ENCODE measurements at places on chromosomes 6 and 20. TPM values are rescaled to one million over a fixed set of nuclear protein-coding genes. Genes with fewer than 3 reads are reported as not detected.

GRCh38 chr20:33693741-33694638 is 7.8 kb upstream of the E2F1 start:
- H3K27me3 ChIP-seq: no peaks in the 10 kb centered on the region
- H3K27ac ChIP-seq: no peak overlapping the region
- DNase-seq: no peak
- no peak overlapping the region for H3K4me3 ChIP-seq
- H3K36me3 ChIP-seq: no peaks in the 10 kb centered on the region

GRCh38 chr20:34389206-34389953 is 26.3 kb downstream of the ITCH start:
- H3K4me3 ChIP-seq: no peak overlapping the region
- H3K27ac ChIP-seq: no peak overlapping the region
- no peak for DNase-seq
- no peaks in the 10 kb centered on the region for H3K27me3 ChIP-seq

DNA sequence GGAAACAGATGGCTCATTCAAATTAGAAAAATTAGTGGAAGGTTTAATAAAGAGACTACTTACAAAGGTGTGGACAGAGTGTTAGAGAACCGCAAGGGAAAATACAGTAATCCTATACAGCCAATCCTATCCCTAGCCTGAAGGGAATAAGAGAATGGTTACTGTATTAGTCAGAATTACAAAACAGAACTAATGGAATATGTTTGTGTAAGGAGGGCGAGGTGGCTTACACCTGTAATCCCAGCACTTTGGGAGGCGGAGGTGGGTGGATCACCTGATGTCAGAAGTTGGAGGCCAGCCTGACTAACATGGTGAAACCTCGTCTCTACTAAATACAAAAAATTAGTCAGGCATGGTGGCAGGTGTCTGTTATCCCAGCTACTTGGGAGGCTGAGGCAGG is 16.3 kb upstream of the TRPC4AP start:
- H3K27ac ChIP-seq: no peak overlapping the region
- H3K4me1 ChIP-seq: no peaks in the 10 kb centered on the region
- H3K27me3 ChIP-seq: no peaks in the 10 kb centered on the region
- DNase-seq: no peak
- H3K4me3 ChIP-seq: no peak overlapping the region
- H3K36me3 ChIP-seq: no peaks in the 10 kb centered on the region

GRCh38 chr20:55488593-55488992 is 516.7 kb downstream of the CBLN4 start:
- no peak overlapping the region for H3K27ac ChIP-seq
- no peak overlapping the region for H3K4me3 ChIP-seq
- H3K27me3 ChIP-seq: no peaks in the 10 kb centered on the region
- H3K4me1 ChIP-seq: no peaks in the 10 kb centered on the region
- DNase-seq: no peak

TAAR1 gene
- not detected for total RNA-seq

MEI4 gene
- not detected for total RNA-seq

- H3K4me1 ChIP-seq: peaks cover 3% of the 10 kb centered on the region
- no peak overlapping the region for H3K27ac ChIP-seq
- H3K36me3 ChIP-seq: peaks cover 15% of the 10 kb centered on the region
- no peak for DNase-seq
Observed at GRCh38 chr20:6012179-6012578, 41.7 kb downstream of the LRRN4 start.

DNA sequence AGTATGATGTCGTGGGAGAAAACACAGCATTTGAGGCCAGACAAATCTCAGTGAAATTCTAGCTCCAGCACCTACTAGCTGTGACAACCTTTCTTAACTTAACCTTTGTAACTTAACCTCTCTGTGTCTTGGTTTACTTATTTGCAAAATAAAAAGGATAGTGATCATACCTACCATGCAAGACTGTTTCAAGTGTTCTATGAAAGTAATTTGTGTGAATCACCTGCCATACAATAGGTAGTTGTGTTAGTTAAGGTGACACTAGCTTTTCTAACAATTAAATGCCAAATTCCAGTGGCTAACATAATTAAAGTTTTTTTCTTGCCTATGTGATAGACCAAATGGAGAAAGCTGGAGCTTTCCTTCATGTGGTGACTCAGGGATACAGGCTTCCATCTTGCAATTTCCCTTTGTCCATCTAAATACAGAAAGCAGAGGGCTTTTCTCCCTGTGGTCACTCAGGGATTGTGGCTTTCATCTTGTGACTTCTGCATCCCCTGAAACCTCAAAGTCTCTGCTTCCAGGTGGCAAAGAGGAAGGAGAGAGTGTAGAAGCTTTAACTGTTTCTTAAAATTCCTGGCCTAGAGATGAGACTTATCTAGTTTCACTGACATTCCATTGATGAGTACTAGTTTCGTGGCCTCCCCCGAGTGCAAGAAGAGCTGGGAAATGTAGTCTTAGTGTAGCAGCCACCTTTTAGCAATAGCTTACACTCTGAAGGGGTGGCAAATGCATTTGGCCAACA is 311.4 kb downstream of the CLIC5 start:
- H3K4me1 ChIP-seq: no peaks in the 10 kb centered on the region
- H3K27ac ChIP-seq: no peak overlapping the region
- H3K36me3 ChIP-seq: no peaks in the 10 kb centered on the region
- no peak overlapping the region for H3K4me3 ChIP-seq
- no peaks in the 10 kb centered on the region for H3K27me3 ChIP-seq

- H3K4me3 ChIP-seq: no peak overlapping the region
- no peak overlapping the region for H3K27ac ChIP-seq
- no peaks in the 10 kb centered on the region for H3K4me1 ChIP-seq
Observed at GRCh38 chr6:148294059-148294458, 48.6 kb upstream of the SASH1 start.

ADGRF4 gene
- not detected for total RNA-seq

DNA sequence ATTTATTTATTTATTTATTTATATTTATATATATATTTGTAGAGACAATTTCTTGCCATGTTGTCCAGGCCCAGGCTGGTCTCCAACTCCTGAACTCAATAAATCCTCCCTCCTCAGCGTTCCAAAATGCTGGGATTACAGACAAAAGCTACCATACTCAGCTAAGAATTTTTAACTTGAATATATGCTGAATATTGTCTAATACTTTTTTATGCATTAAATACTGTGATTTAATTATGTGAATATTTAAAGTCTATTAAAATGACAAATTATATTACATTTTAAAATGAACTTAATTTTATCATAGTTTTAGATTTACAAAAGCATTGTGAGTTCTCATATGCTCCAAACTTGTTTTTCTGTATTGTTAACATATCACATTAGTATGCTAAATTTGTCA is 1022.4 kb downstream of the GRIK2 start:
- H3K27ac ChIP-seq: no peak overlapping the region
- DNase-seq: no peak
- H3K4me1 ChIP-seq: no peaks in the 10 kb centered on the region
- no peaks in the 10 kb centered on the region for H3K27me3 ChIP-seq
- no peaks in the 10 kb centered on the region for H3K36me3 ChIP-seq

- no peak overlapping the region for H3K4me3 ChIP-seq
- no peak overlapping the region for H3K27ac ChIP-seq
- H3K4me1 ChIP-seq: no peaks in the 10 kb centered on the region
Observed at GRCh38 chr20:58046311-58046710, 182.1 kb downstream of the ANKRD60 start.

CCN5 gene
- not detected for total RNA-seq

DNA sequence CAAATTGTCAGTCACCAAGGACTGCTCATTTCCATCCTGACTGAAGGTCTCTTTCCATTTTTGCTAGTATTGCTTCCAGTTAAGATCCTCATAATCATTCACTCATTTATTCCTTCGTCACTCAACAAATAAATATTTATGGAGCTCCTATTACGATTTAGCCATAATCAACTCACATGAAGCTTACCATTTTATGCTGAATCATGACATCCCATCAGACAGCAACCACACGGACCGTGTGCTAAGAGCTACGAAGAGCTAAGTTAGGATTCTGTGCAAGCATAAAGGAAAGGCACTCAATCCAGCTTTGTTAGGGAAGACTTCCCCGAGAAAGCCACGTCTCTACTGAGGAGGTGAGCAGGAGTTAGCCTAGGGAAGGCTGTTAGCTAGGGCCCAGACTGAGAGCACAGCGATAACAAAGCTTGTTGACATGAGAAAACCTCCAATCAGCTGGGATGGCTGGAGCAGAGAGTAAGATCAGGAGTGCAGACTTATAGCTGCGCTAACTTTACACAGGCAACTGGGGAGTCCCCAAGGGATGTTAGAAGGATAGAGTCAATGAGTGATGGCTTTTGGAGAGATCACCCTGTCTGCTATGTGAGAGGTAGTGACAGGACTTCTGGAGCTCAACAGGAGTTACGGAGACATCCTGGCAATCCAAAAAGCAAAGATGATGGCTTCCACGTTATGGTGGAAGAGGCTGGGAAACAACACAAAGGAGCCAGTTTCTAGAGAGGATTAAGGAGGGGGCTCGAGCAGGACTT is 2.6 kb upstream of the GID8 start:
- H3K27ac ChIP-seq: no peak overlapping the region
- no peak for DNase-seq
- H3K36me3 ChIP-seq: peaks cover 29% of the 10 kb centered on the region
- H3K4me1 ChIP-seq: peaks cover 34% of the 10 kb centered on the region
- no peaks in the 10 kb centered on the region for H3K27me3 ChIP-seq

TOP1 gene
- total RNA-seq: 43.4 TPM

DNA sequence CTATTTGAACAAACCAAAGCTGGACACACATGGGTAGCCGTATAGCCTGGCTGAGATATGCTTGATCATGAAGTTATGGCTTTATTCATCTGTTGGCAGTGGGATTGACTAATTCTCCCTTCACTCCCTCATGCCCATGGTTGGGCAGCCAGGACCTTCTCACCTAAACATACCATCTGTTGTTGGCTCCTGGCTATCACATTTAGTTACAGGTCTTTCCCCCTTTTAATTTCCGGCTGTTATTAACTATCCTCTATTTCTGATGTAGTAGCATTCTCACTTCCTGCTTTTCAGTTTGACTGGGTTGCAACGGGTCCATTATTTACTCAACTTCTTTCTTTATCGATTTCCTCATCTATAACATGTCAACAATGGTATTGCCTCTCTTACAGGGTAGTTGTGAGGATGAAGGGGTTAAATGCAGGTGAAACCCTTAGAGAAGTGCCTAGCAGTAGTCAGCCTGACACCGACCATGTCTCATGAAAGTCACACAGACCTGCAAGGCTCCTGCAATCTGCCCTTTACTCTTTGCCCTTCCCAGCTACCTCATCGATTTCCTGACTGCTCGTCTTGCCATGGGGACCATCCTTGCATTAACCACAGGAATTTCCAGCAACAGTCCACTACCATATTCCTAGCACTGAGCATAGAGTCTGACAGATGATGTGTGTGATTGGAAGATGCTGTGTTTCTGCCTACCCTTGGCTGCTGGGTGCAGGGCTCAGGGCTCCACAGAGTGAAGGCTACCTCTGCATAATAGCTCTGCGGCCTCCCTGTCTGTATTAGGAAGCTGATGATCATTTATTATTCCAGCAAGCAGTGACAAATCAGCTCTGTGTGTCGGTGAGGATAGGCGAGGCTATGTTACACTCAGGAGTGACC is 42.2 kb downstream of the PPP1R14C start:
- no peaks in the 10 kb centered on the region for H3K4me1 ChIP-seq
- H3K36me3 ChIP-seq: no peaks in the 10 kb centered on the region
- H3K27me3 ChIP-seq: no peaks in the 10 kb centered on the region
- H3K4me3 ChIP-seq: no peak overlapping the region

DNA sequence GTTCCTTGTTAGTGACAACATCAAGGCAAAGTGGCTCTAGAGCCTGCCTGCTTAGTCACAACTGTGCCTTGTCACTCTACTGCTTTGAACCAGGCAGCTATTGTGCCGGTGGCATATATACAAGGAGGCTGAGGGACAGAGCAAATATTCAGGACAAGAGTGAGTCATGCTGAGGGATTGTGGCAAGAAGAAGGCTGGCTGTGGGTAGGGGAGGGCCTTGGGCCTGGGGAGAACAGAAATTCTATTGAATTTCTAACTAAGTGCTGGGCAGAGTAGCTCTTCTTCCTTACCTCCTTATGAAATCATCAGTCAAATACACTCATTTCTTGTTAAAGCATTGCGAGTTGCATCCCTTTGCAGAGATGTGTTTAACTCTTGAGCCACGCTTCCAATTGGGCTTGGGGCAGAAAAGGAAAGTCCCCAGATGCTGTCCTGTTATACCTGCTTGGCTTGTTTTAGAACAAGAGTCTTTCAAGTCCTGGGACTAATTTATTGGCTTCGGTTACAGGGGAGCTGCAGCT is 59.7 kb downstream of the PFDN4 start:
- no peaks in the 10 kb centered on the region for H3K36me3 ChIP-seq
- no peaks in the 10 kb centered on the region for H3K4me1 ChIP-seq
- DNase-seq: no peak
- no peaks in the 10 kb centered on the region for H3K27me3 ChIP-seq

PXDC1 gene
- 0.29 TPM for total RNA-seq

- H3K4me3 ChIP-seq: no peak overlapping the region
- DNase-seq: no peak
- H3K27ac ChIP-seq: no peak overlapping the region
- H3K27me3 ChIP-seq: no peaks in the 10 kb centered on the region
Observed at GRCh38 chr6:115783402-115784061, 277.2 kb downstream of the FRK start.

DNA sequence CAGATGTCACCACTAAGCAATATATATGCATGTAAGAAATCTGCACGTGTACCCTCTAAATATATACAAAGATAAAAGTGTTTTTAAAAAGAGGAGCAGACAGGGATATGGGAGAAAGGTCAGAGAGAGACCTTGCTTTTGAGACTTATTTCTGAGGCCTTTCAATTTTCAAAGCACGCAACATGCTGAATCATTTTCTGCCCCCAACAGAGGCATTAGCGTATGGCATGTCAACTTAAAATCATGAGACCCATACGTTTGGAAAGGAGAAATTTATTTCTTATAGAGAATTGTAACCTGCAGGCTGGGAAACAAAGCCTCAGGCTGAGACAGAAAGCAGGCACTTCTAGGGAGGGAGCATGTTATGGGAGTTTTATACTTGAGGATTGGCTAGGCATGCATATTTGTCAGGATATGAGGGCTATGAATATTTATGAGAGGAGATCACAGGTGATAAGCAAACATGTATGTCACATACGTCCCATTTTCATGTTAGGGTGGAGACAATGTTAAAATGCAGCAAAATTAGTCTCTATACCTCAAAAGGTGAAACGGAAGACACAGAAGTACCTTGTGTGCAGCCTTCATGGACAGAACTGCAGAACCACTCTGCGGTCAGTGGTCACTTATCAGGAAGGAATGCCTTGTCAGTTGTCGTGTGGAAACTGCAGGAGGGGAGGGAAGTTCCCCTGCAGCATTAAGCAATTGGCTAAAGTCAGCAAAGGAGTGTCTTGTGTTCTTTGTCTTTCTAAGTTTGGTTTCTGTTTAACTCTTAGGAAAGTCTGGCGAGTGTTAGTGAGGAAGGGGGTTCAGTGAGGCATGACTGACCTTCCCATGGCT is 6.3 kb upstream of the GABRR2 start:
- H3K27me3 ChIP-seq: no peaks in the 10 kb centered on the region
- no peak overlapping the region for H3K27ac ChIP-seq
- no peaks in the 10 kb centered on the region for H3K4me1 ChIP-seq
- no peak for DNase-seq

C4B gene
- 8.0 TPM for total RNA-seq
